Mucosa of gallbladder (tissue), 1 donor: ENCODE measurements at places on chromosomes 5 and 9. TPM values are rescaled to one million over a fixed set of nuclear protein-coding genes. Genes with fewer than 3 reads are reported as not detected.

The PCDHB10 gene
- 2.5 TPM for total RNA-seq

The SKP1 gene
- 340 TPM for total RNA-seq

The CCDC152 gene
- 2.3 TPM for total RNA-seq

The CCDC107 gene
- total RNA-seq: 59.2 TPM

The WNT8A gene
- total RNA-seq: not detected

The C9orf50 gene
- total RNA-seq: 1.0 TPM

The HRCT1 gene
- 2.0 TPM for total RNA-seq

The SLC6A18 gene
- total RNA-seq: not detected

The SLC25A48 gene
- 0.43 TPM for total RNA-seq

The CCNO gene
- 14.4 TPM for total RNA-seq

The IFNA13 gene
- not detected for total RNA-seq

The MELK gene
- 2.0 TPM for total RNA-seq

The PCDHB16 gene
- 3.0 TPM for total RNA-seq

The ITGA2 gene
- 13.0 TPM for total RNA-seq

The ADGRV1 gene
- 31.9 TPM for total RNA-seq

The NPR3 gene
- 6.5 TPM for total RNA-seq

The MRNIP gene
- 38.6 TPM for total RNA-seq

The FCN2 gene
- 2.6 TPM for total RNA-seq

The CSF1R gene
- total RNA-seq: 91.9 TPM

The MZB1 gene
- total RNA-seq: 1.1 TPM

The TICAM2 gene
- 3.3 TPM for total RNA-seq

The NRARP gene
- 124 TPM for total RNA-seq

The ADAMTS16 gene
- total RNA-seq: 0.78 TPM

The NMRK1 gene
- total RNA-seq: 32.9 TPM
